Dorsolateral prefrontal cortex (tissue), 122 donors: ENCODE measurements at places on chromosomes 4 and X. TPM values are rescaled to one million over a fixed set of nuclear protein-coding genes. Genes with fewer than 3 reads are reported as not detected.

The XAGE2 gene
- total RNA-seq: not detected

- no peak for DNase-seq
Measured at GRCh38 chr4:77473509-77473908, 132.1 kb upstream of the CXCL13 start.

DNA sequence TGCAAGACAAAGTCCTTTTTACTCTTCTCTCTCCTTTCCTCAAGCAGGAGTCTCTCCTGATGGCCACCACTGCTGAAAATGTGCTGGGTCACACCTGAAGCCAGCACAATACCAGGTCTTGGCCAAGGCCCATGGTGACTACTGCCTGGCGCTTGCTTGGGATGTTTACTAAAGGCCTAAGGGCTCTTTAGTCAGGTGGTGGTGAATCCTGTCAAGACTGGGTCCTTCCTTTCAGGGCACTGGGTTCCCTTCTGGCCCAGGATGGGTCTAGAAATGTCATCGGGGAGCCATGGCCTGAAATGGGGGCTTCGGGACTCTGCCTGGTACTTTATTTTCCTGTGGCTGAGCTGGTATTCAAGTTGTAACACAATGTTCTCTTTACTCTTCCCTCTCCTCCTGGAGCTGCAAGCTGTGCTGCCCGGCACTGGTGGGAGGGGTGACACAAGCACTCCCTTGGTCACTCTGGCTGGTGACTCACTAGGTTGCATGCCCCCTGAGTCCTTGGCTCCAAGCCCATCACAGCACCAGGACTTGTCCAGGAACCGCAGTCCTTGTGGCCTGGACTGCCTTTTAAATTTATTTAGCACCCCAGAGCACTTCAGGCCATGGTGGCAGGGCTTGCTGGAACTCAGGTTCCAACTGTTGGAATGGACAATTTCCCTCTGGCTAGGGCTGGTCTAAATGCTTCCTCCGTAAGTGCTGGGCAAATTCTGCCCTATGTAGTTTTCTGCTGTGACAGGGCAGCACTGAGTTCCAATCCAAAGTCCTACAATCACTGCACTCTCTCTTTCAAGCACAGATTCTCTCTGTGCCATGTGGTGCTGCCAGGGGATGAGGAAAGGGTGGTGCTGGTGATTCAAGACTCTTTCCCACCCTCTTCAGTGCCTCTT is 11.3 kb downstream of the ARL13A start:
- DNase-seq: no peak

DNA sequence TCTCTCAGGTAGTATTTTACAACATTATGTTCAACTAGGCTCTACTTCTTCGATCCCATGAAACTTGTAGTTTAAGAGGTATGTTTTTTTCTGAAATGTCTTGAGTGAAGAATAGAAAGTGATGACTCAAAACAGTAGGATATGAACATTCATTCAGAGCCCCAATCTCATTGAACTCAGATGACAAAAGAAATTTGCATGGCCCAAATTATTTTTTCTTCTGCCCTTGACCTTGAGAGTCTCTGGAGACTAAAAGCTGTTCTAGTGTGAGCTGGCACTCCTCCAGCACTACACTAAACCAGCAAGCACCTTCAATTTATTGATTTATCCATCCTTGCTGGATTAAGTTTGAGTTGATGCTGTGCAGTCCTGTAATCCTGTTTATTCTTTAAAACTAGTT is 4.0 kb downstream of the DCLK2 start:
- no peak for DNase-seq

- no peak for DNase-seq
Measured at GRCh38 chr4:13903901-13904300, 276.4 kb upstream of the BOD1L1 start.
